Kidney glomerular epithelial cell (primary cell): ENCODE measurements at places on chromosomes 6 and 20.

DNA sequence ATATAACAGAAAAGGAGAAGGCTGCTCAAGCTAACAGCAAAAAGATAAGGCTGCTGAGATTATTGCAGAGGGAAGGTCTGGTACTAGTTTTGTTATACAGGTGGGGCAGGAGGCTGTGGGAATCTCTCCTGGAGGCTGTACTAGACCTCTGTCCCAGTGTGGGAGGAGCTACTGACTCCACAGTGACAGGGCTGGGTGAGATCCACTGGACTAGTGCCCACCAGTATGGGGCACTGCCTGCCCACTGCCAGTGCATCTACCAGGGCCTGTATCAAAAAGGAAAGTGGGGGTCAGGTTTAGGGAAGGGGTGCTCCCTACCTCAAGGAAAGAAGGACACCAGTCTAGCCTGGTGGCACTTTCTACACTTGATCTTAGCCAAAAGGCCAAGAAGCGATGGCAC lies 30.1 kb downstream of the GSTA2 start:
- DNase-seq, result no peak

DNA sequence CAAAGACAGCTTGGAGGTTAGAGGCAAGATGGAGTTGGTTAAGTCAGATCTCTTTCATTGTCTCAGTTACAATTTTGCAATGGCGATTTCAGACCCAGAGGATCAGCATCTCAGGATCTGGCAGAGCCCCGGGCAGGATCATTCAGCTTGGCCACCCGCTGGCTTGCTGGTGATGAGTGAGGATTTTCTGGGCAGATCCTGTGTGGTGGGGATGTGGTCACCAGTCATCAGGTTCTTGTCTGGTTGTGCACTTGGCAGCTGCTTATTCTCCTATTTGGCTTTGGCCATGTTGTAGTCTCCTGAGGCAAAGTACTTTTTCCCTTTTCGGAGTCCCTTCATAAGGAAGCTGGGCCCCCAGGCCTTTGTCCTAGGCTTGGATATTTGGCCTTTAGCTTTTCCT lies 953.9 kb downstream of the KIF16B start:
- no peak for DNase-seq

GRCh38 chr6:35468980-35469750 lies 964 bp downstream of the RPL10A start:
- DNase-seq, result no peak

GRCh38 chr6:118324116-118324515 lies 224.0 kb upstream of the PLN start:
- DNase-seq, result no peak

DNA sequence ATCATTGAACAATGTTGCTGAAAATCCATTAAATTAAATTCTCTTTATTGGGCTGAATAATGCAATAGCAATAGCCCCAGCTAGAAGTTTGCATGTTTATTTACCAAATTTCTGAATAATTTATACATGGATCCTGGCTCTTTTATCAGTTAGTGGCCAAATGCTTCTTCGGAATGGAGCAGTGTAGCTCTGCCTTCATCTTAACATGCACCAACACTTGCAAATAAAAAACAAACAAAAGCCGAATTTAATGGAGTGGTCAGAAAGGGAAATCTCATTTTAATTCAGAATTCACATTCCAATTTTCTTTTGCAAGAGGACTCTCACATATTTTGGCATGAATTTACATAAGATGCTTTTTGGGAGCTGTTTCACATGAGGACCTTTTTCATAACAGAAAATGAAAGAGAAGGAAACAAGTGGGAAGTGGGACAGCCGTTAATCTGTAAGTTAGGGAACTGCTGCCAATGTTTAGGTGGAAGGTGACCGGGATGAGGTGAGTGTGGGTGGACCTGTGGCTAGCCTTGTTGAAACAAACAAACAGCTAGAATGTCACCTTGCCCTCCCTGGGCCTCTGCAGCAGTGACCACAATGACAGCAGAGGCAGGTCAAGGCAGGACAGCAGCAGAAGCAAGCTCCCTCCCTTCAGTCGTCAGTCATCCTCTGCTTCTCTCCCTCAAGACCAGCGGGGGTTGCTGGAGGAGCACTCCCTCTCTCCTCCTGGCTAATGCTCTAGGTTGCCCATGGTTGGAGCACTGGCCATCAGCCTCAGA lies 73.2 kb downstream of the INSM1 start:
- no peak for DNase-seq

DNA sequence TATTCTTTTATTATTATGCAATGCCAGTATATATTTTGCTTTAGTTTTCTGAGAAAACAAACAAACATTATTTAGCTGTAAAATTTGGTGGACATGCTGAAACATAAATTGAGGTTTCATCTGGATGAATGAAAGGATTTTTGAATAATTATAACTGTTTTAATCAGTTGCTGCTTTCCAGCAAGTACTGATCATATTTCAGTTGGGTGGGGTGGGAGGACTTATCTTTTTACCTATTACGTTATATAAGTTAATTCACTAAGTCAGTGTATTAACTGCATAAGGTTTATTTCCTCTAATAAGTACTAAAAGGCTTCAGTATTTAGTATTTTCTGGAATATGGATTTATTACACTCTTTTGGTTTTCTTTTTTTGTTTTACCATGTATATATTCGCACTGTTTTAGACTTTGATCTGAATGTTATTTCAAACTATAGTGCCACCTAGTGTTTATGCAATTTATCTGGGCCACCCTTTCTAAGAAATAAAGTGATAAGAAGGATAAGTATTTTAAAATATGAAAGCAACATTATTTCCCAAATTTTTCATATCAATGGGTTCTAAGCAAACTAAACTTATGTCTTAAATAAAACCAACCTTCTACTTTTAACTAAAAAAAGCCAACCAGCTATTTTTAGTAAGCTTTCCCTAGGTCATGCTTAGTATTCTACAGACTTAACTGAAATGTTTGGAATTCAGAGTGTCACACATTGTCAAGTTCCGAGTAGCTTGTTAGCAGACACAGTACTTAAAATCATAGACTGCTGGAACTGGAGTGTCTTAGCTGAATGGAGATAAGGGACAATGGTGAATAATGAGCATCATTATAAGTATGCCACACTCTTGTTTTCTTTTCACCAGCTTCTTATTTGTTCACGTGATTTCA lies 105.4 kb upstream of the MCHR2 start:
- peak; percentile 49 for DNase-seq

DNA sequence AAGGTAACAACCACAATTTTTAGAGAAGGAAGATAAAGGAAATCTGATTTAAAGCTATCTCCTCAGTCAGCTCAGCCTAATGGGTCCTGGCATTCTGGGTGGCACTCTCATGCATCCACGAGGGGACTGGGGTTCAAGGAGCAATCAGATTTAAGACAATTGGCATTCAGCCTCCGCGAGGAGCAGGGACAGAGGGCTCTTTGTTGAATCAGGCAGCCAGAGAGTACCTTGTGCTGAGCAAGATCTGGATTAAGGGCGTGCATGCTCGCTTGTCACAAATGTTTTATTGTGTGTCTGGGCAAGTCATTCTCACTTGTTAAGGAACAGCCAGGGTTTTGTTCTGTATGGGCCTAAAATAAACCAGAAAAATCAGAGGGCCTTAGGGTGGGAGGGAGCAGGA lies 475.3 kb upstream of the NRSN1 start:
- DNase-seq, result no peak

DNA sequence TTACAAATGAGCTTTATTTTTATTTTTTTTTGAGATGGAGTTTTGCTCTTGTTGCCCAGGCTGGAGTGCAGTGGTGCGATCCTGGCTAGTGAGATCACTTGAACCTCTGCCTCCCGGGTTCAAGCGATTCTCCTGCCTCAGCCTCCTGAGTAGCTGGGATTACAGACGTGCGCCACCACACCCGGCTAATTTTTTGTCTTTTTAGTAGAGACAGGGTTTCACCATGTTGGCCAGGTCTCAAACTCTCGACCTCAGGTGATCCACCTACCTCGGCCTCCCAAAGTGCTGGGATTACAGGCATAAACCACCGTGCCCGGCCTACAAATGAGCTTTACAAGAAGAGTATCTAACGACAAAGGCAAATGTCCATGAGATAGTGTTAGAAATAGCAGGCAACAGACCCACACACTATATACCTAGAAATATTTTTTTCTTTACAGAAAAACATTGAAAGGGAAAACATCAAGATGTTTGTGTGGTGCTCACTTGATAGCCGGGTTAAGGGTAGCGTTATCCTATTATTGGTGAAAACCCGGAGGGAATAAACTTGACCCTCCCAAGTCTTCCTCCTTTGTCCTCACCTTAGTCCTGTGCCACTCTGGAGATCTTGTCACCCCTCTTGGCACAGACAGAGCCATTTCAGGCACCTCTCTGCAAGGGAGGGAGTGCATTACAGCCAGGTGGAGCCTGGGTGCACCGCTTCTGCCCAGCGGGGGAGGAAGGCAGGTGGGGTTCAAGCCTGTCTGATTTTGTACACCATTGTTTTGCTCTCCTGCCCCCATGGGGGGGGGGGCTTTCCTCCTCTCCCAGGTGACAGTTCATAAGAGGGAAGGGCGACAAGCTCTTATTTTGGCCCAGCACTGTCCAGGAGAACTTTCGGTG lies 21.0 kb upstream of the AVP start:
- DNase-seq, result no peak

- no peak for DNase-seq
Measured at GRCh38 chr6:106122306-106122918, 36.3 kb downstream of the PRDM1 start.

- DNase-seq, result no peak
Measured at GRCh38 chr6:111110036-111110435, 22.7 kb downstream of the SLC16A10 start.

DNA sequence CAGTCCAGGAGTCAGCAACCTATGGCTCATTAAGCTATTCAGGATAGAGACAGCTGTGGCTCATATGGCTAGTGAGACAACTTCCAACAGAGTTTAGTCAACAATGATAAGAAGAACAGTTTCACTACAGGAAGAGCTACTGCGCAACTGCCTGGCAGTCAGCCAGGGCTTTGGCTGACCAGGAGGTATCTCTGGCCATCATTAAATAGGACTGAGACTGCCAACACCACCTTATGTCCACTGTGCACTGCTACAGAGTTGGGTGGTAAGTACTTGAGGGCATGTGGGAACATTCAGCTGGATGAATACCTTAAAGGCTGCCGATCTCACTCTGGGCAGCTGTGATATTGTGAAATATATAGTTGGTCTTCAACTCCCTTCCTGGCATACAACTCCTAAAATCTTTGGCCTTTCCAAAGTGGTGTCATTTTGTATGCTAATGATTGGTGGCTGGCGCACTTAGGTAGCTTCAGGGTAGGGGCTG lies 52.2 kb upstream of the FAM83C start:
- DNase-seq, result peak; percentile 6

DNA sequence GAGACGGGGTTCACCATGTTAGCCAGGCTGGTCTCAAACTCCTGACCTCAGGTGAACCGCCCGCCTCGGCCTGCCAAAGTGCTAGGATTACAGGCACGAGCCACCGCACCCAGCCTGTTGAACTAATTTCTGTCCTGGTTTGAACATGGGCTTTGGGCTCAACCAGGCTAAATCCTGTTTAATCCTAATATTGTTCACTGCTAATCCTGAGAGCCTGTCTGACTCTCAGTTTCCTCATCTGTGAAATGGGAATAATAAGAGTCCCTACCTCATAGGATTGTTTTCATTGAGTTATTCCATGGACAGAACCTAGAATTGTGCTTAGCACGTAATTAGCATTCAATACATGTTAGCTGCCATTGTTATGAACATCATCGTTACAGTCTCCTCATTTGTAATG lies 17.4 kb downstream of the TM9SF4 start:
- no peak for DNase-seq

GRCh38 chr6:114445846-114446245 lies 103.0 kb upstream of the HS3ST5 start:
- DNase-seq, result no peak

DNA sequence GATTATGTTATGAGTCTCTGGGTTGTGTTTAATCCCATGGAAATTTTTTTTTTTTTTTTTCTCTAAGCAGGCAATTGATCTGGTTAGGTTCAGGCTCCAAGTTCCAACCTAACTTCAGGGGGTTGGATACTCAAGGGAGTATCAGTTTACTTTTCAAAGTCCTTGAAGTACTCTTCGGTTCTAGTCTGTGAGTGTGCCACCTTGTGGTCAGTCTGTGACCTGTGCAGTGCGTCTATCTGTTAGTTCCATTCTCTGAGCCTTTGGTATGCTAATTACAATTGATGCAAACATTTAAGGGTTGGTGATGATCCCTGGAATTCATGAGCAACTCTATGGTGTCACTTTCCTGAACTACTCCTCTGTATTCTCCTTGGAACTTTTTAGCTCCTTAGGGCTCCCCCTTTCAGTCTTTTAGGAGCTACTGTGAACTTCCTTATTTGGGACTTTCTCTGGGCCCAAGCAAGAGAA lies 342.0 kb downstream of the SOX4 start:
- peak; percentile 60 for DNase-seq

GRCh38 chr6:113351173-113351834 lies 505.8 kb upstream of the MARCKS start:
- no peak for DNase-seq

DNA sequence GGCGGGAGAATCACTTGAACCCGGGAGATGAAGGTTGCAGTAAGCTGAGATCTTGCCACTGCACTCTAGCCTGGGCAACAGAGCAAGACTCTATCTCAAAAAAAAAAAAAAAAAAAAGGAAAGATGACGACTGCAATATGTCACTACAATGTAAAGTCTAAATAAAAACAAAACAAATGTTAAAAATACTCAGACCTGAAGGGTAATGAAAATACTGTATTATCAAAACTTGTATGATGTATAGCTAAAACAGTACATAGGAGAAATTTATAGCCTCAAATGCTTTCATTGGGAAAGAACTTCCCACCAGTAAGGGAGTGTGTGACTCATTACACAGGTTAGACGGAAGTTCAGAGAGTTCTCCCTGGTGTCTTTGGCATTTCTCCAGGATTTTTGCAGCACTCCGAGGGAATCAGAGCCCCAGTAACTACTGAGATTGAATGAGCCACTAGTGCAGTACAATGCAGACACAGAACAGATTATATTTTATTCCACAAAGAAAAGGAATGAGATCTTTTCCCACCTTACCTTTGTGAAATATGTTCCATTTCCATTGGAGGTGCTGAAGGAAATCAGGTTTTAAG lies 12.5 kb upstream of the RALGAPB start:
- peak; percentile 91 for DNase-seq

- DNase-seq, result no peak
Measured at GRCh38 chr20:40532103-40532502, 156.9 kb downstream of the MAFB start.

DNA sequence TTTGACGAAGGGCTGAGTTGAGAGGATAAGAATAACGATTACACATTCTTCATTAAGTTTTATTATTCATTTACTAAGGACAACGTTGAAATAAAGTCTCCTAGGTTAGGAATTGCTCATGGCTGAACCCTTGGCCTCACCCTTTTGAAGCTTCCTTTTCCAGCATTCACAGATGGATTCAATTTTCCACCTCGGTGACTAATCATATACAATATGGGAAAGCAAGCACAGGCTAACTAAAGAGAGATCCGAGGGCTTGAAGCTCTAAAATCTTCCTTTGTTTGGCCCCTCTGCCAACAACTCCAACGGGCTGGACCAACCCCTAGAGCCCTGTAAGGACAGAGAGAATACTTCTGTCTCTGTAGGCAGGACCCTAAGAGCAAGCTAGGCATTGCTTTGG lies 159.5 kb downstream of the SOD2 start:
- no peak for DNase-seq

- DNase-seq, result peak; percentile 17
Measured at GRCh38 chr20:46349035-46349741, 40.9 kb upstream of the CDH22 start.
